ENCODE measurements at places on chromosomes 7 and 10.
A peak's percentile ranks its signal among the peaks of the same experiment; 100 is the strongest.

GRCh38 chr7:134084488-134085144 is 42.5 kb upstream of the LRGUK start:
- DNase-seq = no peak

DNA sequence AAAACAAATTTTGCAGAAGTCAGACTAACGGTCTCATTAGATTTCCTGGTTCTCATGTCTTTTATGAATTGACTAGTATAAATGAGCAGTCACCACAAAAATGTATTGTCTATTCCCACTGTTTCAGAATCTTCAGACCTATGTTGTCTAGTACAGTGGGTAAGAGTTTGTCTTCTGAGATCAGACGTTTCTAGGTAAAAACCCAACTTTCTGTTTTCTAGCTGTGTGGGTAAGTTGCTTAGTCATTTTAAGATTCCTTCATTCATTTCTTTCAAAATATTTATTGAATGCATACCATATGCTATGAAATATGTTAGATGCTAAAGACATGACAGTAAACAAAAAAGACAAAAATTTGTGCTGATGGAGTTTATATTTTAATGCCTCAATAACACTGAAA is 156.3 kb downstream of the POLR1F start:
- DNase-seq = no peak

DNA sequence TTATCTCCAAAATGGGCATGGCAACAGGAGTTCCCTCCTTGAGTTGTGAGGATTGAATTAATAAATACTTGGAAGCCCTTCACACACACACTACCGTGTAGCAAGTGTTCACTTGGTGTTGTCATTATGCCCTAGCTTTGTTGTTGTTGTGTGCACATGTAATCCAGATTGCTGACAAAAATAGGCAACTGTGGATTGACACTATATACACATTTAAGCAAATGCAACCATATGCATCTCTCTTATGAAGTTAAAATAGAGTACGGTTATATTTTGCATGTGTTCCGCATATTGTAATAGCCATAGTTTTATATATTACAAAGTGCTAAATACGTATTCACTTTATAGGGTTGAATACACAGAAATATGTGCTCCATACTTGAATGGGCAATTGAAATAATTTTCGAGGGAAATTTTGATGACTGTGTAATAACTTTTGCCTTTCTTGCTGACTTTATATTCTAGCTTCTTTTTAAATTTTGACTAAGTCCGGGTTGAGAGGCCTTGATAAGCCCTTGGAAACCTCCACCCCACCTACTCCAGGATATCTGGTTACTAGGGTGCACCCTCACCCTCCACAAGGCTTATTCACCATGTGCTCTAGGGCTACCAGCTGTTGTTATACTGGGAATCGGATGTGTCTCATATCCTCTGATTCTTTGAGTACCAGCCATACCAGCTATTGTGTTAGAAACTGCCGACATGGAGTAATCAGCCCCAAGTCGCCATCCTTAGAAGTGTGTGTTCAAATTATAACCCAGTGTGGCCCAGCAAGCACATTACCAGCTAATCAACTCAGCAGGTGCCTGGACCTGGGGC is 265.0 kb downstream of the CAMK1D start:
- DNase-seq = no peak

- no peak for DNase-seq
Measured at GRCh38 chr10:96188916-96189315, 58.8 kb downstream of the ZNF518A start.

- DNase-seq = peak; percentile 2
Measured at GRCh38 chr10:44619975-44620374, 235.1 kb upstream of the CXCL12 start.

GRCh38 chr7:24963218-24963617 is 16.8 kb downstream of the OSBPL3 start:
- DNase-seq = no peak

DNA sequence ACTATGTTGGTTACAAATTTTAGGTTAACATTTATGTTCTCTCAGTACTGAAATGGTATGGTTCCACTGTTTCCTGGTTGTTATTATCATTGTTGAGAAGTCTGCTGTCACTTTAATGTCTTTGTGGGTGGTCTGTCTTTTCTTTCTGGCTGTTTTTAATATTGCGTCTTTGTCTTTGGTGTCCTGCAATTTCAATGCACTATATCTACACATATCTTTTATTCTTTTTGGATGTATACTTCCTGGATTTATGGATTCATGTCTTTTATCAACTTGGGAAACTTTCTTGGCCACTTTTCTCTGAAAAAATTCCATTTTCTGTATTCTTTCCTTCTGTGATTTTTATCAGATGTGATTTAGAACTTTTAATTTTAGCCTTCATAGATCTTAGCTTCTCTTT is 250.2 kb downstream of the BUB3 start:
- no peak for DNase-seq

- DNase-seq = no peak
Measured at GRCh38 chr10:91412354-91413087, 2.4 kb downstream of the HECTD2 start.

DNA sequence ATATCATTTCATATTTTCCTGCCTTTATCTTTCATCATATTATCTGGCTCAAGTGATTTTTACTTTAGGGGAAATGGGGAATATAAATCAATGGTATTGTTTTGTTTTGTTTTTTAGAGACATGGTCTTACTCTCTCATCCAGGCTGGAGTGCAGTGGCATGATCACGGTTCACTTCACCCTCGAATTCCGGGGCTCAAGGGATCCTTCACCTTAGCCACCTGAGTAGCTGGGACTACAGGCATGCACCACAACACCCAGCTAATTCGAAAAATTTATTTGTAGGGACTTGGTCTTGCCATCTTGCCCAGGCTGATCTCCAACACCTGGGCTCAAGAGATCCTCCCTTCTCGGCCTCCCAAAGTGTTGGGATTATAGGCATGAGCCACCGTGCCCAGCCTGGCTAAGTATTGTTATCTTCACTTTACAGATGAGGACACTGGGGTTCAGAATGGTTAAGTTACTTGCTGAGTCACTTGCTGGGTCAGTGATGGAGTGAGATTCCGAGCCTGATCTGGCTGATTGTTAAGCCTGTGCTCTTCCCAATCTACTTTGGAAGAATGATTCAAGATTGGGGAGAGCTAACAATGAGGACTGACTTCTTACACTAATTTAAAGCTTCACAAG is 3.7 kb upstream of the SLC16A9 start:
- no peak for DNase-seq

- no peak for DNase-seq
Measured at GRCh38 chr10:117721873-117722272, 179.3 kb downstream of the EMX2 start.

DNA sequence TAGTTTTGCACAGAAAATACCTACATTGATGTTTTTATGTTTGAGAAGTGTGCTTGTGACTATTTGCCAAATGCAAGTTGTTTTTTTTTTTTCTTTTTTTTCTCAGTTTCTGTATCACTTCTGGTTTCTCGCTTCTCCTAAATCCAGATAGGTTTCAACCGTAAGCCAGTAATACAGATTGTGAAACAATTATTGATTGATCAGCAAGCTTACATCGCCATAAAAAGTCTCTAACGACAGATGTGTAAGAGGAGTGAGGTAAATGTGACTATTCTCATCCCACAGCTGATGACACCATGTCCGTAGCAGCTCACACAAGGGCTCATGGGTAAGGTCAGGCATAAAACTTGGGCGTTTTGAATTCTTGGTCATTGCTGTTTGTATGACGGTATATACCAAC is 202.8 kb upstream of the AKR1E2 start:
- no peak for DNase-seq
